ENCODE measurements at places on chromosomes 6 and 20. TPM values are rescaled to one million over a fixed set of nuclear protein-coding genes. Genes with fewer than 3 reads are reported as not detected.

The IL17F gene
- total RNA-seq, result not detected

The VARS1 gene
- 54.7 TPM for total RNA-seq

The WASF1 gene
- 12.8 TPM for total RNA-seq

The MAPK14 gene
- 32.0 TPM for total RNA-seq

Data from cardiac ventricle fibroblast (primary cell).